ENCODE measurements at places on chromosomes 1 and 21.

DNA sequence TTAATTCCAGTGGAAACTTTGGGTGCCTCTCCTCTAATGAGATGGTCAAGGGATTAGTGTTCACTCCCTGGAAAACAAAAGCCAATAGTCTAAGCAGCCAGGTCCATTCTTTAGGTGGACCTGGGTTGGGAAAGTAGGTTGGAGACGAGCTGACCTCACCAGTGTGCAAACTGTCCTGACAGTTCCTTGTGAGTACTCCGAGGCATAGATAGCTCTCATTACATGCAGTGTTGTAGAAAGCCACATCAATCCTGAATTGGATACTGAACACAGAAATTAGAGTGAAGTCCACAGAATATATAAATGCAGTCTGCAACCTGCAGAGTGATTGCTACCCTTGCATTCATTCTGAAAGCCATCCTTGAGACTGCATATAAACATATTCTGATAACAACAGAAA is 675.1 kb upstream of the CXADR start:
- no peak for DNase-seq

GRCh38 chr1:29325675-29326074 is 89.4 kb downstream of the PTPRU start:
- no peak for DNase-seq

GRCh38 chr21:46114963-46115362 is 17.1 kb downstream of the COL6A2 start:
- no peak for DNase-seq

- DNase-seq: no peak
These were observed 999.5 kb downstream of the NCAM2 start for GRCh38 chr21:21997390-21998333.

- DNase-seq: no peak
These were observed 470.6 kb downstream of the PTPRU start for GRCh38 chr1:29706936-29707335.

- DNase-seq: no peak
These were observed 136.9 kb upstream of the BMP8A start for GRCh38 chr1:39354572-39354971.

DNA sequence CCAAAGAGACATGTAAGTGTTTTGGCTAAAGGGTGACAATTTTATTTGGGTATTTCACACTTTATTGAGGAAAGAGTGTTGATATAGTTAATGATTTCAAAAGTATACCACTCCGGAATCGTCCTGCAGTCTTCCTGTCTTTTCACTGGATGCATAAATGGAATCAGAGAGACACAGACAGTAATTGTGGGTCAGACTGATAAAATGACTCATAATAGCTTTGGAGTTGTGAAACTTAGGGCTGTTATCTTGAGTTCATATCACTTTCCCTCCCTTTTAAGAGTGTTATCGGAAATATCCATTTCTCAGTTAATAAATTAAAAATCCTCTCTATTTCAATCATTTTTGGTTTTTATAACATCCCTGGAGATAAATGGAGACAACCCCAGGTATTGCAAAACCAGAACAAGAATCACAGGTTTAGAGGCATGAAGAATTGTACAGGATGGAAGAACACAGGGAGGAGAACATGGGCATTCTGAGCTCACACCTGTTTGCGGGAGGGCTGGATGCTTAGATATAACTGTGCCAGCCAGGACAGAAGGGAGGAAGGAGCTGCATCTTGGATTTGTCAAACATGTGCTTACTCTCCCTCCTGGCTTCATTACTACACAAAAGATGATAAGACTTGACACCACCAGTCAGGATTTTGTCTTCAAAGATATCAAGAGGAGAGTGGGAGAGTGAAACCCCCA is 185.4 kb downstream of the LMO4 start:
- no peak for DNase-seq

DNA sequence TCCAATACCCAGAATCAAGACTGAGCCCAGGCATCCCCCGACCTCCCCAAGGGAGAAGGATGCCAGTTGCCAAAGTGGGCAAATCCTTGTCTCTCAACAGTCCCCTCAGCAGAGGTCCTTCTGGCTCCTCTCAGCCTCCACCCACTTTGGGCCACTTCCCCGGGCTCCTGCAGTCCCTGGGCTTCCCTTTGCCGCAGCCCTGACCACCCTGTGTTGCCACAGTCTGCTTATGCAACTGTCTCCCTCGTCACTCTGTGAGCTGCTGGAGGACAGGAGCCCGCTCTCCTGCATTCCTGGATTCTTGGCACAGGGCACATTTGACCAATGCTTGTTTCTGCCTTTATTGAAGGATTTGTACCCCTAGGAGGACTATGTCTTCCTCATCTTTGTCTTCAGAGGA is 2.9 kb upstream of the LRP8 start:
- no peak for DNase-seq

GRCh38 chr1:183251101-183251958 is 65.3 kb downstream of the LAMC2 start:
- no peak for DNase-seq

- no peak for DNase-seq
These were observed 60.1 kb downstream of the OPTC start for GRCh38 chr1:203554071-203554470.

- no peak for DNase-seq
These were observed 318.9 kb downstream of the SEC16B start for GRCh38 chr1:177650947-177651346.

- no peak for DNase-seq
These were observed 186.3 kb downstream of the RERE start for GRCh38 chr1:8631163-8631562.

DNA sequence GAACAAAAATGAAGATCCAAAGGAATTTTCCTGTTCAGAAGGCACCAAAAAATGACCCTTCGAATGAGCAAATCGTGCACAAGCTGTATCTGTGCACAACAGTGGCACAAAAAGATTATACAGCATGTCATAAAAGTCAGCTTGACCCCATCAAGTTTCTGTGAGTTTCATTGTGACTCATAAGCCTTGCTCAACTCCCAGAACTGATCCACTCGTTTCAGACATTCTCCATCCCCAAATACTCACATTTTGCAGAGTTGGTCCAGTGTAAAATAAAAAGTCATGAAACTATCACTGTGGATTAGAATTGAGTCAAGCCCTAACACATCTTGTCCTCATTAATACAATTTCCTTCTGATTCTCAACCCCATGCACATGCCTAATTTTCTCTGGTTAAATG is 174.7 kb upstream of the PKN2 start:
- no peak for DNase-seq

- no peak for DNase-seq
These were observed 5.2 kb upstream of the KISS1 start for GRCh38 chr1:204201348-204202040.

GRCh38 chr1:90730243-90731022 is 13.3 kb upstream of the BARHL2 start:
- DNase-seq: no peak

GRCh38 chr21:45885597-45885929 is 96.0 kb upstream of the COL6A1 start:
- DNase-seq: no peak

- no peak for DNase-seq
These were observed 339.7 kb downstream of the USP25 start for GRCh38 chr21:16069178-16070112.

- DNase-seq: no peak
These were observed 87.1 kb downstream of the SLC5A9 start for GRCh38 chr1:48309564-48310082.

- DNase-seq: no peak
These were observed 78.2 kb downstream of the SIM2 start for GRCh38 chr21:36776981-36777617.

DNA sequence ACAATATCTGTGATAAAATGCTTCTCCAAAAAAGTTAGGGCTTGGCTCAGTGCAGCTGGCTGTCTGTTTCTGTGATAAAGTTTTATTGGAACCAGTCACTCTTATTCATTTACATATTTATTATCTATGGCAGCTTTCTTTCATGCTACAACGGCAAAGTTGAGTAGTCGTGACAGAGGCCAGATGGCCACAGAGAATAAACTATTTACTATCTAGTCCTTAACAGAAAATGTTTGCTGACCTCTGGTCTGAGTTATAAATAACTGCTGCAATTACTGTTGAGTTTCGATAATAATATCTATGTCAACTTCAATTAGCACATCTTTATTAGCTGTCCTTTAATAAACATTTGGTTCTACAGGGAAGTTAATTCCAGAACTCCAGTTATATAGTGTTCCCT is 180.2 kb upstream of the RUNX1 start:
- no peak for DNase-seq

GRCh38 chr1:44072204-44072603 is 40.9 kb upstream of the SLC6A9 start:
- DNase-seq: no peak

DNA sequence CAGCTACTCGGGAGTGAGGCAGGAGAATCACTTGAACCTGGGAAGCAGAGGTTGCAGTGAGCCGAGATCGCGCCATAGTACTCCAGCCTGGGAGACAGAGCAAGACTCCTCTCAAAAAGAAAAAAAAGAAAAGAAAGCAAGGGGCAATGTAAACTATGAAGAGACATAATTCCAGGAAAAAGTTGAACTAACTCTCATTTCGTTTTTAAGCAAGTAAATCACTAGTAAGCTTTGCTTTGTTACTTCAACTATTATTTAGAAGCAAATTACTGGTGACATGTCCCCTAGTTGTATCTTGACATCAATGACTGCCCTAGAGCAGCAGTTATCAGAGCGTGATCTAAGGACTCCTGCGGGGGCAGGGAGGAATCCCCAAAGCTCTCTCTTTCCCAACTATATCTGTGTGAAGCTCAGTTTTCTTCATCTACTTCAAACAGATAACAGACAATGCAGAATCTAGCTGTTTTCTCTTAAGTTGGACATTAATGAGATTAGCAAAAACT is 18.7 kb downstream of the CLSTN1 start:
- no peak for DNase-seq

DNA sequence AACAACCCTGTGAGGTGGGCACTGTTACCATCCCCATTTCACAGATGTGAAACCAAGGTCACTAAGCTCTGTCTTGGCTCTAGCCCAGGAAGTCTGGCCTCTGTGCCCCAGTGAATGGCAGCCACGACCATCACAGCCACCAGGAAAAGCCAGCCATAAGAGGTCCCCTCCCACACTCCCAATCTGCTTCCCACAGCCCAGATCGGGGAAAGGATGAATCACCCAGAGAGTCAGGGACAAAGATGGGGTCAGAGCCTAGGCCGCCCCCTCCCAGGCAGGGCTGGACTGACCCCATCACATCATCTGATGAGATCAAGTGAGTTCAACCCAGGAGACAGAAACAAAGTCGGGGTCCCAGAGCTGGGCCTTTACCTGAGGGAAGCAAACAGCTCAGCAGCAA is 22.9 kb upstream of the COL16A1 start:
- no peak for DNase-seq

DNA sequence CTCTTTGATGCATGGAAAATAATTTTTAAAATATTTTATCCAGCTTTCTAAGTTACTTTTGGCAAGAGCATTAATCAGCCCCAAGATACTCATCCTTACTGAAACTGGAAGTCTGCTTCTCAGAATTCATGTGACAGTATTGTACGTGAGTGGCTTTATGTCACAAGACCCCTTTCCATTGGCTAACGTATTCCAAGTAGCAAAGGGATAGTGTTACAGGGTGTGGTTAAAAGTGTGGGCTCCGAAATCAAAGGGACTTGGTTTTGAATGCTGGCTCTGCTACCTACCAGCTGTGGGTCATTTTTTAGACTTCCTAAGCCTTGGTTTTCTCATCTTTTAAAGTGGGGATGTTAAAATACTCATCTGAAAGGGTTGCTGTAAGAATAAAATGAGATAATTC is 91.7 kb downstream of the RHOU start:
- DNase-seq: no peak

DNA sequence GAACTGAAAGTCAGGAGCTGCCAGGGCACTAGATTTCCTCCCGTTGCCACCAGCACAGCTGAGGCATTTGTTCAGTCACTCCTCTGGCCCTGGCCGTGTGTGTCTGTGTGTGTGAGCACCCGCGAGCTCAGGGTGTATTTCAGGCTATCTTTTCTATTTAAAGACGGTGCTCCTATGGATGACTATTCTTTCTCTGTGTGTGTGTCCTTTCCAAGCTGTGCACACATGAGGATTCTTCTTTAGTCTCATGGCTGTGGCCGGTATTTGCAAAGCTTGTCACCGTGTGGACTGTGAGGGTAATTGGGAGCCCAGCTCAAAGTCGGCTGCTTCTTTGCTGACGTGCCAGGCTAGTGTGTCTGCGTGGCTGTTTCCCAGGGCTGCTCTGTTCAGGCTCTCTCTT is 3.0 kb upstream of the KCND3 start:
- DNase-seq: no peak

- DNase-seq: no peak
These were observed 787.6 kb downstream of the USP25 start for GRCh38 chr21:16517383-16517782.

GRCh38 chr1:52544665-52545525 is 8.0 kb downstream of the TUT4 start:
- DNase-seq: no peak

DNA sequence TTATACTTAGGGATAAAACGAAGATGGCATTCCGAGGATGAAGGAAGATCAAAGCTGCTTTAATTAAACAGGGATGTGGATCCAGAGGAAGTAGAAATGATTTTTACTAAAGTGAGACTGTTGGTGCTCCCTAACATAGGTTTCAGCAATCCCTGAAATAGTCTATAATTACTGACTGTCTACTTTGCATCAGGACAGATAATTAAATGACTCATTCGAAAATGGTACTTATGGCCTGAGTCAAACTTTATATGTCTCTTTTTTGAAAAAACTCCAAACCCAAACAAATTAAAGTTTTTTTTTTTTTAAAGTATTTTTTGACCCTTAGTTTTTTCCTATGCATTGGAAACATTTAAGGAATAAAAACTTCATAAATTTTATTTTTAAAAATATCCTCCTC is 90.3 kb downstream of the LYST start:
- DNase-seq: no peak

DNA sequence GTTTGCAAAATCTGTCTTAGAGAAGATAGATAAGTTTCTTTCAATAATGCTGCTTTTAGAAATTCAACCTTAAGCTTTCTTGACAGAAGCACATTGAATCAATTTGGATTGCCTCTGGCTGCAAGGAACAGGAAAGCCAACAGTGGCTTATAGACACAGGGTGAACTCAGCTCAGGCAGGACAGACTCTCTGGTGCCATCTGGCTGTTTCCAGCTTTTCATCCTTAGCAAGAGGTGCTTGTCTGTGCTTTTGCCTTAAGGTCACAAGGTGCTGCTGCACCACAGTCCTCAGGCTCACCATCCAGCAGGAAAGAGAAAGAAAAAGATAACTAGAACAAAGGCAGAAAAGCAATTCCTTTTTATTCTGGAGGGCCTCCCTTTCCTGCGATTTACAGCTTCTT is 93.7 kb upstream of the ETS2 start:
- DNase-seq: no peak

GRCh38 chr1:54608566-54609230 is 14.6 kb downstream of the FAM151A start:
- no peak for DNase-seq

GRCh38 chr1:205109269-205109668 is 12.5 kb downstream of the RBBP5 start:
- DNase-seq: no peak

GRCh38 chr1:187244623-187245022 is 415.9 kb downstream of the PLA2G4A start:
- no peak for DNase-seq
